Right lobe of liver (tissue), 6 donors: ENCODE measurements at places on chromosomes 6 and 20. TPM values are rescaled to one million over a fixed set of nuclear protein-coding genes. Genes with fewer than 3 reads are reported as not detected.

The LY6G6F gene
- not detected for total RNA-seq

The LZTS3 gene
- 5.1 TPM for total RNA-seq

The TMEM244 gene
- not detected for total RNA-seq

The RNASET2 gene
- total RNA-seq, result 24.1 TPM

- no peaks in the 10 kb centered on the region for H3K4me1 ChIP-seq
- no peaks in the 10 kb centered on the region for H3K27me3 ChIP-seq
- DNase-seq, result no peak
- H3K36me3 ChIP-seq, result no peaks in the 10 kb centered on the region
- H3K4me3 ChIP-seq, result no peak overlapping the region
These were observed 66.8 kb upstream of the IYD start for GRCh38 chr6:150301846-150302519.

DNA sequence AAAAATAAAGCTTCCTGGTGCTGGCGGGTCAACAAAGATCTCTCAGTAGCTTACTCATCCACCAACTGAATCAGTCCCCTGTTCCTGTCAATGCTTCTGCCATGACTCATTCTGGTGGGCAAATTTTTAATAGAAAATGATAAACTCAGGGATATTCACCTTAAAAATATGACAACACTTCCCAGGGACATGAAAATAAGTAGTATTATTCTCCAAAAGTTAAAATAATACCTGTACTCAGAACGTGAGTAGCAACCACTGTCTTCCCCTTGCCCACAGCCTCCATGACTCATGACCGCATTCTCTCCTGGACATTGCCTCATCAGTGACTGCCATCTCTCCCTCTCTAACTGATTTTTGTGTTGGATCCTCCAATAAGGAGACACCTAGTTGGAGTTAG is 552.3 kb downstream of the KIF16B start:
- H3K36me3 ChIP-seq, result no peaks in the 10 kb centered on the region
- H3K27me3 ChIP-seq, result no peaks in the 10 kb centered on the region
- H3K27ac ChIP-seq, result no peak overlapping the region
- DNase-seq, result no peak

The LRRC73 gene
- total RNA-seq, result 0.12 TPM

The RIPPLY2 gene
- not detected for total RNA-seq

GRCh38 chr20:63397155-63397843 is 36.1 kb upstream of the CHRNA4 start:
- H3K4me1 ChIP-seq, result no peaks in the 10 kb centered on the region
- no peaks in the 10 kb centered on the region for H3K27me3 ChIP-seq
- no peak overlapping the region for H3K27ac ChIP-seq
- no peaks in the 10 kb centered on the region for H3K36me3 ChIP-seq
- H3K4me3 ChIP-seq, result no peak overlapping the region
- no peak for DNase-seq

DNA sequence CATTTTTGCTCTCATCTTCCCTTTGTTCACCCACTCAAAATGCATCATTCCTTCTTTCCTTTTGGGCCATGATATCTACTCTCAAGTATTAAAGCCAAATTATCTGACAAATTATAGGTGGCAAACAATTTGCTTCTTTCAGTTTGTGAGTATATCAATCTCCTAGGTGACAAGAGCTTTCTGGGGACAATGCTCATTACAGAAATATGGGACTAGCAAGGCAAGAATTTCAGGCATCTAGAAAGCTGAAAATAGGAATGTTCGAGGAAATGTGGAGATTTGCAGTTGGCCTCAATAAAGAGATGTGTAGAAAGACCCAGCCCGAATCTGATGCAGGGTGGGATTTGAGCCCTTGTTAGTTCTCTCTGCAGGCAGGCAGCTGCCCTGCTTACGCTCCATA is 71.8 kb downstream of the ALDH8A1 start:
- no peak for DNase-seq
- no peak overlapping the region for H3K27ac ChIP-seq
- no peaks in the 10 kb centered on the region for H3K27me3 ChIP-seq

DNA sequence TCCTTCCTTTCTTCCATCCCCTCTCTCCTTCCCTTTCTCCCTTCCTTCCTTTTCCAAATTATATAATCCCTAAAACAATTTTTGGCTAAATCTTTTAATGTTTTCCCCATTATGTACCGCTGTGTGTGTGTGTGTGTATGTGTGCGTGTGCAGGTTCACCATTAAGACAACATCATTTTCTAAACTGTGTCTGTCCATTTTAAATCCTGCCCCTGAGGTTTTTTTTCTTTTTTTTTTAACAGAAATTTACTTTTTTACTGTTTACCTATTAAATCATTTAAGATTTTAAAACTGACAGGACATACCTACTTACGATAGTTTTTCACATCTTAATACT is 366.3 kb upstream of the EPHA7 start:
- H3K36me3 ChIP-seq, result no peaks in the 10 kb centered on the region
- H3K27me3 ChIP-seq, result no peaks in the 10 kb centered on the region
- DNase-seq, result no peak
- H3K4me3 ChIP-seq, result no peak overlapping the region
- no peaks in the 10 kb centered on the region for H3K4me1 ChIP-seq
